ENCODE measurements at places on chromosomes 4 and X.
A peak's percentile ranks its signal among the peaks of the same experiment; 100 is the strongest.

DNA sequence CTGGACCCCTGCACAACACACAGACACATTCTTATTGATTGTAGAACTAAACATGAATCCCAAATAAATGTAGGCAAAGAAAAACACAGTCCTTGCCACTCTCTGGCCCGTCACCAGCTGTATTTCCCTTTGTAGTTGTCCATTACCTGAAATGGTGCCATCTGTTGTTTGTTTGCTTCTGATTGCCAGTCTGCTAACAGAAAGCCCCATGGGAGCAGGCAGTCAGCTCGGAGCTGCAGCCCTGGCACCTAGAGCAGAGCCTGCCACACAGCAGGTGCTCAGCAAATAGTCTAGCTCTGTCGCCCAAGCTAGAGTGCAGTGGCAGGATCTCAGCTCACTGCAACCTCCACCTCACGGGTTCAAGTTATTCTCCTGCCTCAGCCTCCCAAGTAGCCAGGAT is 28.9 kb downstream of the CPLX1 start:
- DNase-seq, result peak; percentile 18

DNA sequence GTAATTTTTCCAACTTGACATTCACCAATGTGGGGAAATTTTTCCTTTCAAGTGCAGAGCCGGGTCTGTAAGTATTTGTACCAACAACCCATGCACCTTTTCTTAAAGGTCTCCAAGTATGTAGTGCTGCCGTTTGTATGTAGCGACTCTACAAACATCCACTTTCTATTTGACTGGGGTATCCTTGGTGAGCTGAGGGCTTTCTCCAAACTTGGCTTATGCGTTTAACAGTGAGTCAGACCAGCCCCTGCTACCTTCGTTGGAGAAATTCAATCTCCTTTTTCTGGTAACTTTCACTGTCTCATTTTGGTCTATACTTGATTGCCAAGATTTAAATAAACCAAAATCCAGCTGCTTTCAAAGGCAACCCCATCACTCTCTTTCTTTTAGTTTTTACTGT is 34.9 kb downstream of the MGST2 start:
- DNase-seq, result no peak

GRCh38 chr4:156242390-156242789 is 288.7 kb upstream of the CTSO start:
- DNase-seq, result no peak

DNA sequence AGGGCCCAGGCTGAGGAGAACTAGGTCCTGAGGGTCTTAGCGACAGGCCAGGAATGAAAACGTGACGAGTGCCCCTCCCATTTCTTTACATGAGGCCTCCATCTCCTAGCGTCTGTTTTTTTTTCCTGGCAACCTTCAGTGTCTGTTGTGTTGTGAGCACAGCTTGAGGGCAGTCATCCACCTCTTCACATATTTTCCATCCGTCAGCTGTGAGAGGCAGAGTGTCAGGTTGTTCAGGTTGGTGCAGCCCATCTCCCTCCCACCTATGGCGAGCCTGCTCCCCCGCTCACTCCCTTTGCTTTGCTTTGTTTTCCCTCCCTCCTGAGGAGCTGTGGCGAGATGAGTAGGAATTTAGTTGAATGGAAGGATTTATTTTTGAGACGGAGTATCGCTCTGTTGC is 51.7 kb upstream of the CHRNA9 start:
- no peak for DNase-seq

GRCh38 chr4:152197211-152197610 is 338.7 kb downstream of the FBXW7 start:
- DNase-seq, result no peak

- peak; percentile 49 for DNase-seq
Observed at GRCh38 chr4:112817933-112818593, 181.1 kb downstream of the LARP7 start.

DNA sequence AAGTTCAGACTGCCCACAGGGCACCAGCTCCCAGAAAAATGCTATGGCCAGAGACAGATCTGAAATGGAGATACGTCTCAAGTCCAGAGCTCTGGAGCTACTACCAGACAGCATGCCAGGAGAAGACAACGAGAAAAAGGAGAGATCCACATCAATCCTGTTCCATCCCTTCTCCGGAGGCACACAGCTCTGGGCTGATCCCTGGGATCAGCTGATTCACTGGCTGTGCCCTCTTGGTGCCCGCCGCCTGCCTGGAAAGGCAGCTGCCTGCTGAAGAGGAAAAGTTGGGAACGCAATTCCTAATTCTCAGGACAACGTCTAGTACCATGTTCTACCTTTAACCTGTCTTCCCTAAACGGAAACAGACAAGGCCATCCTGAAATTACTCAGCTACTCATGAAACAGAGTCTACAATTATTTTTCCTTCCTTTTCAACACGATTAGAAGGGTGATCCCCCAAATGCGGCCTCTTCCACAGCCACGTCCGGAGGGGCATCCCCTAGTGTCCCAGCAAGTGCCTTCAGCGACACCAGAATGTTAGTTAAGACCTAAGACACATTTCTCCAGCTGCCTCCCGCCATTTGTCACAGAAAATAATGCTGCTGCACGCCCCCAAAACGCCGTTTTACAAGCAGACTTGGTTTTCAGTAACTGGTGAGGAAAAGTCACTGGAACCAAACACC is 2.4 kb downstream of the ZFYVE28 start:
- DNase-seq, result no peak

DNA sequence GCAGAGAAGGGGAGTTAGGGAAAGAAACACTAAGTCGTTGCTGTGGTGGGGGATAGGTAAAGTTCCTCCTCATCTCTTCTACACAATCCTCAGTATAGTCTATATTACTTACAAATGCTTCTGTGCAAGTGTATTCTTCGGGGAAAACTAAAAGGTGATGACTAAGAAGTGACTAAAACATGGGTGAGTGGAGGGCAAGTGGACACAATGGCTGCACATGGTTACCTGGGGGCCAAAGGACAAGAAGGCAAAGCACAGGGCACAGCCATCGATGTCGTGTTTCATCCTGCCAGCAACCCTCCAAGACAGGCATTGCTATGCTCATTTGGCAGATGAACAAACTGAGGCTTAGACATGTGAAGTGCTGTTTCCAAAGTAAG is 35.5 kb upstream of the CCKAR start:
- no peak for DNase-seq

GRCh38 chr4:86730310-86730709 is 118.9 kb downstream of the SLC10A6 start:
- DNase-seq, result no peak

GRCh38 chr4:17094159-17094875 is 195.9 kb upstream of the LDB2 start:
- DNase-seq, result no peak

DNA sequence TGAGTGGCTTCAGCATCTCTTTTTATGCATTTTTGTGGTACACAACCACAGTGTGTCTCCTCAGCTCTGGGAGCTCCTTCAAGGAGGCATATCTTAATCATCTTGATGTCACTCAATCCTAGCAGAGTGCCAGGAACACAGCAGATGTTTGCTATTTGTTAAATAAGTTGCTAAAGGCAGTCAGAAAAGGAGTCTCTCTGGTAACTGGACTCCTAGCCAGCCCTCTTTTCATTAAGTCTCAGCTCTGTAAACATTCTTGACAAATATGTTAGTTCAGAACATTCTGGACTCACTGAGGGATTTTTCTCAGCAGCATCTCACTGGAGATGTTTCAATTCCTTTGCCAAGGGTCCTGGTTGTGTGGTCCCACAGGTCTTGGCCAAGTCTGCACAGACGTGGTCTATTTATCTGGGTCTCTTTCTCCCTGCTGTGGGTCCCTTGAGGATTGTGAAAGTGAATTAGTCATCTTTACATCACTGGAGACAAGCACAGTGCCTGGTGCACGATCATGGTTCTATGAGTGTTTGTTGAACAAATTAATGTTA is 20.3 kb upstream of the FAM9C start:
- no peak for DNase-seq

Data from NCI-H2029 treated with DMSO at 0.1 percent for 48 hours (cell line).